Stimulated activated CD4-positive, alpha-beta T cell treated with anti-CD3 and anti-CD28 coated beads, Interleukin-12 subunit alpha, Interleukin-12 subunit beta, amount 100 ng/mL, for 24 hours (primary cell): ENCODE measurements at places on chromosomes 6 and 20.

DNA sequence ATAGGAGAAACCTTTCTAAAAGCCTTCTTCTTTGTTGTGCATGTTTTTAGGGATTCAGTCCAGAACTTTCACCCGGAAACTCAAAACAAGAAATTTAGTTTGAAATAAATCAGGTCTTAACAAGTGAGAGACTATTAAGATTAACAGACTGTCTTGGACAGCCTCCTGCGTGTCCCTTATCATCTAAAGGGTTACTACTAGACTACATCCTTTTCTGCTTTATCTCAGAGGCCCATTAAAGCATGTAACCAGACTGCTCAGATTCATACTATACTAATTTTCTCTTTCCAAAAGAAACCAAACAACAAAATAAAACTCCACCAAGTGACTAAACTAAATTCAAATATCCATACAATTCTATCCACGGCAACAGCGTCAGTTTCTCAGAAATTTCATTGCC is 173.8 kb downstream of the GMPR start:
- no peak for DNase-seq

- DNase-seq: no peak
These were observed 596.1 kb downstream of the QKI start for GRCh38 chr6:164010441-164011103.

GRCh38 chr6:147855803-147856482 is 347.5 kb downstream of the SAMD5 start:
- DNase-seq: no peak

DNA sequence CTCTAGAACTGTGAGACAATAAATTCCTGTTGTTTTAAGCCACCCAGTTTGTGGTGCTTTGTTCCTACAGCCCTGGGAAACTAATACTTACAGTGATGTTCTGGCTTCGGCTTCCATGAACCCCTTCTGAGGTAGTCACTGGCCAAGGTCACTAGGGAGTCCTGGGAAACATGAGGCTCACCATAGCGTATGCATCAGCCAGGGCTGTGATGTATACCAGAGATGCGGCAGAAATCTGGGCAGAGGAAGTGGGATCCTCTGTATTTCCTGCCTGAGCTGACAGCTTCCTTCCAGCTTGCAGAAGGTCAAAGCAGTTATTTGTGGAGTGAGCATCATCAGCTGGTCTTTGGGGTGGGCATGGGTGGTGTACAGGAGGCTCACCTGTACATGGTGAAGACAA is 27.9 kb downstream of the KAT14 start:
- no peak for DNase-seq

- DNase-seq: no peak
These were observed 73.8 kb upstream of the SCP2D1 start for GRCh38 chr20:18739751-18740166.
